ENCODE measurements at places on chromosomes 2 and 18. TPM values are rescaled to one million over a fixed set of nuclear protein-coding genes. Genes with fewer than 3 reads are reported as not detected.

SATB2 gene
- 11.6 TPM for total RNA-seq

DNA sequence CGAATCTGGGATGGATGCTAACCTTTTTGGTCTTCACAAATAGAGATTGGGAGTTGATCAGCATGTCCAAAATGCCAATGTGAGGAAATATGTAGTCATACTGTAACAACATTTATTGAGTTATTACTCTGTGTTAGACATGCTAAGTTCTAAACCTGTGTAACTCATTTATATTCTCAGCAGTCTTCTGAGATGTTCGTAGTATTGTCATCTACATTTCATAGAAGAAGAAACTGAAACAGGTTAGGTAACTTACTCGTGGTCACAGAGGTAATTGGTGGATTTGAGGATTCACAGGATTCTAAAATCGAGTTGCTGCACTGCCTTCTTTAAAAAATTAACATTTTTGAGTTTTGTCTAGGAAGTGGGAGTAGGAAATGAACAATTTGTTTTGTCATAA lies 162.1 kb downstream of the UBE2E3 start:
- no peak for DNase-seq

ACADL gene
- not detected for total RNA-seq

DNA sequence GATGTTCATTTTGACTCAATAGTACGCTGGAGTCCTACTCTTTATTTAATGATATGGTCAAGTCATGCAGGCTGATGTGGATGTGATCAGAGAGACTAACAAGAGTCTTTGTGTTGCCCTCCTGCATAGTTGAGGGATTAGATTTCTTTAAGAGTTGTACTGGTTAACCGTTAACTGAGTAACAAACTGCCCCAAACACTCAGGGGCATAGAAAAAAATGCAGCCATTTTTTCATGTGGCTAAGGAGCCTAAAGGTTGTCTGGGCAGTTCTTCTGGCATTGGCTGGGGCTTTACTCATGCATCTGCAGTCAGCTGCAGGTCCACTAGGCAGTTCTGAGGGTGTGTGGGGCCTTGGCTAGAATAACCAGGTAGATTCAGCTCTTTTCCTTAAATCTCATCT lies 32.5 kb downstream of the DOCK10 start:
- no peak for DNase-seq

DNA sequence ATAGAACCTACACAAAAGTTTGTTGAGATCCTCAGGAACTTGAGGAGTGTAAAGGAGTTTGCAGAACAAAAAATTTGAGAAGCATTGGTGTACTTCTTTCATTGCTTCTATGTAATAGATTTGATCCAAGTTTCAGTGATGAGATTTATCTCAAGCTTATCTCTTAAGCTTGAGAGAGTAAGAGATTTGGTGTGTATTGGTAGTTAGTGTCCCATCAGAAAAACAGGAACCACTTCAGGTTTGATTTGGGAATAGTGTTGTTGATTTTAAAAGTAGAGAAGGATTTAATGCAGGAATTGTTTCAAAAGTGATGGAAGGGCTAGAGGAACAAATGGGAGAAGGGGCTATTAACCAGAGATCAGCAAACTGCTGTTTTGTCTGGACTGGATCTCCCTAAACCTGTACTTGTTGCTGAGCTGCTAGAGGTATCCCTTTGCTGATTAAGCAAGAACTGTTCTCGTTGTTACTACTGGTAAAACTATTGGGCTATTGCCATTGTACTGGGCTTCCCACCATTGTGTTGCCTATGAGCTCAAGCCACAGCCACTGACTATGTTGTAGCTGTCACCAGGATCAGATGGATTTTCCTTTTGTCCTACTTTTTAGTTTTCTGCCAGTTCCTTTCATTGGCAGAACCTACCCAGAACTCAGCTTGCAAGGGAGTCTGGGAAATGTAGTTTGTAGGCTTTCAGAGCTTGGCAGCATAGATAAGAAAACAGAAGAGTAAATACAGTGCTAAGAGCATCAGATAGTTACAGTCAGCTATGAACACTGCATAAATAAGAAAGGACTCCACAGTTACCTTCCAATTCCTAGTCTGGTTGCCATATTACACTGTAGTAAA lies 39.3 kb downstream of the RAB10 start:
- DNase-seq = no peak
